ENCODE measurements at places on chromosomes 1 and 21. TPM values are rescaled to one million over a fixed set of nuclear protein-coding genes. Genes with fewer than 3 reads are reported as not detected.

DNA sequence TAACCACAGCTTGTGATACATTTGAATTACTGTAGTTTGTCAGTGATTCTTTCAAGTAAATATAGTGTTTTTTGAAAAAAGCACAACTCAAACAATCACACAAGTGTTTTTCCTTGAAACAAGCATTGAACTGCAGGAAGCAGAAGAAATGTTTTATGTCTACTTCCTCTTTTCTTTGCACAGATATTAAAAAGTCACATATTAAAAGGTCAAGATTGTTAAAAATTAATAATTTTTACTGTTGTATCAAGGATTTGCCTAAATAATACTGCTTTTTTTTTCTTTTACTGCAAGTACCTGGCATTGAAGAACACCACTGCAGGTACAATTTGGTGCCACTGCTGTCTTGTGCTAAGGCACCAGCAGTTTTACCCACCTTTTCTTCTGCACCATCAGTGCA lies 214.2 kb upstream of the C1orf105 start:
- DNase-seq = no peak

The TMPRSS3 gene
- 8.9 TPM for total RNA-seq

DNA sequence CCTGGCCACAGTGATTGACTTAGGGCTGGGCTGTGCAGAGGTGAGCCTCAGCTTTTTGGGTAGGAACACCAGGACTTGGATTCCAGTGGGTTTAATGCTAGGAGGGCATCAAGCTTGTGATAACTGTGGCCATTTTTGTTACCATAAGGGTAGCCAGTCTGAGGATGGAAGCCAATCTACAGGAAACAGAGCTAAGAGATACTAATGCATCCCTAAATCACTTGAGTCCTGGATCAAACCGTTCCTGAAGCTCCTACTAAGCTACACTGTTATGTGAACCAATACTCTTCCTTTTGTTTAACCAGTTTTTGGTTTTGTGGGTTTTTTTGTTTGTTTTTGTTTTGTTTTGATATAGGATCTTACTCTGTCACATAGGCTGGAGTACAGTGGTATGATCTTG lies 12.2 kb downstream of the KIAA2013 start:
- DNase-seq = no peak

DNA sequence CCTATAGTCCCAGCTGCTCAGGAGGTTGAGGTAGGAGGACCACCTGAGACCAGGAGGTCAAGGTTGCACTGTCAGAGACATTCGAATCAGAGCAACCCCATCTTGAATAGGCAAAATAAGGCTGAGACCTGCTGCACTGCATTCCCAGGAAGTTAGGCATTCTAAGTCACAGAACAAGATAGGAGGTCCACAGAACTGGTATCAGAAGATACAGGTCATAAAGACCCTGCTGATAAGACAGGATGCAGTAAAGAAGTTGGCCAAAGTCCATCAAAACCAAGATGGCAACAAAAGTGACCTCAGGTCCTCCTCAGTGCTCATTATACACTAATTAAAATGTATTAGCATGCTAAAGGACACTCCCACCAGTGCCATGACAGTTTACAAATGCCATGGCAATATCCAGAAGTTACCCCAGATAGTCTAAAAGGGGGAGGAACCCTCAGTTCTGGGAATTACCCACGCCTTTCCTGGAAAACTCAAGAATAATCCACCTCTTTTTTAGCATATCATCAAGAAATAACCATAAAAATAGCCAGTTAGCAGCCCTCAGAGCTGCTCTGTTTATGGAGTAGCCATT lies 65.2 kb upstream of the KLHDC7A start:
- DNase-seq = no peak

The MTMR11 gene
- total RNA-seq = 2.8 TPM

The KRTAP10-11 gene
- not detected for total RNA-seq

DNA sequence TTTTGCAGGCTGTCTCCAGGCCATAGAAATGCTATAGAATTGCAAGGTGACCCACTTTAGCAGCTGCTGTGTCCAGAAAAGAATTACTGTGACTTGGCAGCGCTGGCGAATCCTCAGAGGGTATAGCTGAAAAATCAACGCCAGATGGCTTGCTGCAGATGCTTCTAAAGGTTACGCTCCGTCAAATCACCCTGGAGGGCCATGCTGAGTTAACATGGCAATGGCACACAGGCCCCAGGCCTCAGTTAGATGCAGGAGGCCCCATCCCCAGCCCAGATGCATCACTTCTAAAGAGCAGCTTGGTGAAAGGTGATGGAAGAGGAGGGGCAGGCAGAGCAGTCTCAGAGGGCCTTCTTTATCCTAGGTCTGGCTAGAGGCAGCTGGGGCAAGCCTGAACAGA lies 18.0 kb downstream of the KIAA1614 start:
- no peak for DNase-seq

The DDAH1 gene
- not detected for total RNA-seq

- no peak for DNase-seq
Observed at GRCh38 chr1:93738075-93738622, 56.5 kb upstream of the BCAR3 start.

DNA sequence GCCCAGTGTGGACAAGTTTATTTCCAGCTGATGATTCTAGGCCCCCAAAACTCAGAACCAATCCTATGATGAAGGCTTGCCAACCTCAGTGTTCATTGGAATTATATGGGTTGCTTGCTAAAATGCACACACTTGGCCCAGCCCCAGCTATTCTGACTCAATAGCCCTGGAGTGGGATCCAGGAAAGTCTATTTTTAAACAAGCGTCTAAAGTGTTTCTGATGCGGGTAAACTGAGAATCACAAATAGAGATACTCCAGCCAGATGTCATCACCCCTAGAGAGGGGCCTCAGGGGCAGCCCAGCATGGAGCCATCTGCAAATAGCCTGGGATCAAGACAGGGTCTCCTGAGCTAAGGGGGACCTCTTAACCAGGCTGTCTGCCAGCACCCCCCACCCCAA lies 46.0 kb downstream of the PKP1 start:
- DNase-seq = no peak

DNA sequence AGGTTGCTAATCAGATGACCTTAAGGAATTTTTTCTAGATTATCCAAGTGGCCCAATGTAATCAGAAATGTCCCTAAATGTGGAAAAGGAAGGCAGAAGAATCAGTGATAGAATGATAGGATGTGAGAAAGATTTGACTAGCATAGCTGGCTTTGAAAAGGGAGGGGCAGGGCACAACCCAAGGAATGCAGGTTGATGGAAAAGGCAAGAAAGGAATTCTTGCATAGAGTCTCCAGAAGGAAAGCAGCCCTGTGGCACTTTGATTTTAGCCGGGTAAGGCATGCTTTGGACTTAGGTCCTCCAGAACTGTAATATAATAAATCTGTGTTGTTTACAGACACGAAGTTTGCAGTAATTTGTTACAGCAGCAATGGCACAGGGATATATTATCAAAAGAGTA lies 375.7 kb upstream of the B3GALT2 start:
- DNase-seq = no peak

The INAVA gene
- total RNA-seq = not detected

The ACTA1 gene
- not detected for total RNA-seq

The COL6A1 gene
- total RNA-seq = 0.27 TPM

The HOOK1 gene
- total RNA-seq = 8.0 TPM

- no peak for DNase-seq
Observed at GRCh38 chr1:175211656-175212055, 19.1 kb upstream of the KIAA0040 start.

DNA sequence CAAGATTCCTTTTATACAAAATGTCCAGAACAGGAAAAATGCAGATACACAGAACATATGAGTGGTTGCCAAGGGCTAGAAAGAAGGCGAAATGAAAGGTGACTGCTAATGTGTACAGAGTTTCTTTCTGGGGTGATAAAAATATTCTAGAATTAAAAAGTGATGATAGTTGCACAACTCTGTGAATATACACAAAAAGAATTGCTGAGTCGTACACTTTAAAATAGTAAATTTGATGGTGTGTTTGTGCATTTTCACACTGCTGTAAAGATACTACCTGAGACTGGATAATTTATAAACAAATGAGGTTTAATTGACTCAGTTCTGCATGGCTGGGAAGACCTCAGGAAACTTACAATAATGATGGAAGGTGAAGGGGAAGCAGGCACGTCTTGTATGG lies 23.9 kb downstream of the KLHDC7A start:
- no peak for DNase-seq

The MXRA8 gene
- total RNA-seq = 0.30 TPM

The PTGS2 gene
- not detected for total RNA-seq

GRCh38 chr1:187451238-187451637 lies 622.5 kb downstream of the PLA2G4A start:
- DNase-seq = no peak

GRCh38 chr1:230113593-230114236 lies 46.7 kb downstream of the GALNT2 start:
- no peak for DNase-seq

- DNase-seq = no peak
Observed at GRCh38 chr1:77744576-77744975, 15.1 kb downstream of the USP33 start.

DNA sequence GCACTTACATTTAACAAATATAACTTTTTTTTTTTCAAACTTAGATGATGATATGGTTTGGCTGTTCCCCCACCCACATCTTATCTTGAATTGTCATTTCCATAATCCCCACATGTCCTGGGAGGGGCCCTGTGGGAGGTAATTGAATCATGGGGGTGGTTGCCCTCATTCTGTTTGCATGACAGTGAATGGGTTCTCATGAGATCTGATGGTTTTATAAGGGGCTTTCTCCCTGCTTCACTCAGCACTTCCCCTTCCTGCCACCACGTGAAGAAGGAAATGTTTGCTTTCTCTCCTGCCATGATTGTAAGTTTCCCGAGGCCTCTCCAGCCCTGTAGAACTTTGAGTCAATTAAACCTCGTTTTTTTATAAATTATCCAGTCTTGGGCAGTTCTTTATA lies 432.6 kb downstream of the AMY1C start:
- DNase-seq = no peak

DNA sequence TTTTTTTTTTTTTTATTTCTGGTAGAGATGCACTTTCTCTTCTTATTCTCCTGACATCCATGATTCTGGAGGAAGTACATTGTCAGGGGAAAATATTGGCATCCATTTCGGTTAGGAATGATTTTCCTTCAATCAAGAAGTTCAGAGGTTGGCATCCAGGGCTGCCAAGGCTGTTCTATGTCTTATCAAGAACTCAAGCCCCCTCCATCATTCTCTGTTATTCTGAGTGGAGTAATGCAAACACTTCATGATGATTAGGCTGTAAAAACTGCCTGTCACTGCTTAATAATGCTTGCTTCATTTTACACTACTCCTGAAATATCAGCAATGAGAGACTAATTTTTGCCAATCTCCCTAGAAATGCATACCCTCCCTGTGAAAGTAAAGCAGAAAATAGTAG lies 417.1 kb upstream of the NFIA start:
- no peak for DNase-seq

- no peak for DNase-seq
Observed at GRCh38 chr1:185646202-185646683, 87.9 kb upstream of the HMCN1 start.

DNA sequence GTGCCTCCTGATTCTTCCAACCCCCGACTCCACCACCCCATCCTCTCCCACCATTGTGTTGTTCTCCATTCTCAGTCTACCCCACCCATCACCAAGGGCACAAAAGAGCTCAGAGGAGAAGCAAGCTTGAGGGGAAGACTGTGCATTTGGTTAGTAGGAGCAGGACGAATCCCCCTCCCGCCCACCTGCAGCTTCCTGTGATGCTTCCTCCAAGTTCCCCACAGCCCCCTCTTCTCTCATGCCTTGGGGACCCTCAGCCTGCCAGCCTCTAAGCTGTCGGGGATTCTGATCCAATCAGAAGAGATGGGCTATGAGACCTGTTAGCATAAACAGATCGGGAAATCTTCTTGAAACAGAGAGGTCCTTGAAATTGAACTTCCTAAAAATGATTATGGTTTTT lies 22.2 kb upstream of the CAPZB start:
- DNase-seq = no peak

Data from activated CD4-positive, alpha-beta T cell treated with anti-CD3 and anti-CD28 coated beads, Interleukin-2, amount 10 ng/mL, durations not matched to agents 7 days and 5 days (primary cell).